CD4-positive, alpha-beta memory T cell (primary cell): ENCODE measurements at places on chromosomes 6 and 20. TPM values are rescaled to one million over a fixed set of nuclear protein-coding genes. Genes with fewer than 3 reads are reported as not detected.

Gene TPX2
- 0.30 TPM for total RNA-seq

Gene BACH2
- 48.0 TPM for total RNA-seq

Gene TSPO2
- total RNA-seq: not detected

Gene UFL1
- total RNA-seq: 35.0 TPM

Gene RIPOR3
- total RNA-seq: not detected
